Smooth muscle cell of trachea (primary cell): ENCODE measurements at places on chromosomes 3 and 15. TPM values are rescaled to one million over a fixed set of nuclear protein-coding genes. Genes with fewer than 3 reads are reported as not detected.

The NUSAP1 gene
- total RNA-seq, result 9.1 and 107 TPM in 2 replicates

The RTP4 gene
- total RNA-seq, result 2.8 and 3.3 TPM in 2 replicates

The PRRT3 gene
- 5.4 and 7.1 TPM in 2 replicates for total RNA-seq

The CLDN18 gene
- total RNA-seq, result under 0.01 TPM in 1 of 2 replicates, not detected in the other

The FGF7 gene
- 203 and 278 TPM in 2 replicates for total RNA-seq

The RGMA gene
- total RNA-seq, result 4.6 and 5.4 TPM in 2 replicates

The RARRES1 gene
- 48.3 and 232 TPM in 2 replicates for total RNA-seq

The CYB561D2 gene
- 29.6 and 38.5 TPM in 2 replicates for total RNA-seq

The THRB gene
- total RNA-seq, result 2.0 and 2.5 TPM in 2 replicates

The NR1I2 gene
- total RNA-seq, result not detected in 2 replicates

The TMEM42 gene
- total RNA-seq, result 19.7 and 22.8 TPM in 2 replicates

The ACAD11 gene
- total RNA-seq, result 53.1 and 56.1 TPM in 2 replicates

The CHRNA3 gene
- not detected in 2 replicates for total RNA-seq

The PAQR5 gene
- total RNA-seq, result 5.8 and 7.9 TPM in 2 replicates

The ARPP19 gene
- 76.3 and 107 TPM in 2 replicates for total RNA-seq

The CNTN4 gene
- total RNA-seq, result under 0.01 TPM in 1 of 2 replicates, not detected in the other

The MYD88 gene
- total RNA-seq, result 14.9 and 19.1 TPM in 2 replicates

The PATL2 gene
- 1.2 and 1.3 TPM in 2 replicates for total RNA-seq

The CHRNA7 gene
- under 0.01 TPM in 1 of 2 replicates, not detected in the other for total RNA-seq

The RARB gene
- 15.5 and 16.9 TPM in 2 replicates for total RNA-seq

The TMEM207 gene
- total RNA-seq, result not detected in 2 replicates

The GJD2 gene
- total RNA-seq, result not detected in 2 replicates

The CCDC71 gene
- total RNA-seq, result 21.8 and 31.1 TPM in 2 replicates

The RYR3 gene
- total RNA-seq, result not detected in 2 replicates

The FOXL2NB gene
- not detected in 2 replicates for total RNA-seq

The TRIM42 gene
- not detected in 2 replicates for total RNA-seq

The ETFA gene
- 133 and 142 TPM in 2 replicates for total RNA-seq

The SPINT1 gene
- total RNA-seq, result 0.15 and 0.17 TPM in 2 replicates

The TCAIM gene
- total RNA-seq, result 34.1 and 42.8 TPM in 2 replicates

The MUSTN1 gene
- 0.33 TPM in 1 of 2 replicates, not detected in the other for total RNA-seq

The GOLGA8R gene
- 3.6 and 3.9 TPM in 2 replicates for total RNA-seq

The CYP8B1 gene
- not detected in 2 replicates for total RNA-seq

The THPO gene
- 0.15 and 0.83 TPM in 2 replicates for total RNA-seq

The SMAD3 gene
- 54.4 and 59.4 TPM in 2 replicates for total RNA-seq

The PRTG gene
- 1.6 and 1.7 TPM in 2 replicates for total RNA-seq

The SPATA12 gene
- under 0.01 and 0.15 TPM in 2 replicates for total RNA-seq

The ZNF592 gene
- 4.7 and 6.5 TPM in 2 replicates for total RNA-seq

The CIP2A gene
- 5.8 and 27.3 TPM in 2 replicates for total RNA-seq

The UBAP1L gene
- 1.5 and 2.0 TPM in 2 replicates for total RNA-seq

The TFRC gene
- total RNA-seq, result 149 and 164 TPM in 2 replicates

The CRELD1 gene
- total RNA-seq, result 16.0 and 47.8 TPM in 2 replicates
